Naive thymus-derived CD4-positive, alpha-beta T cell (primary cell): ENCODE measurements at places on chromosomes 4 and X. TPM values are rescaled to one million over a fixed set of nuclear protein-coding genes. Genes with fewer than 3 reads are reported as not detected.
A peak's percentile ranks its signal among the peaks of the same experiment; 100 is the strongest.

GRCh38 chrX:44514272-44514671 is 28.4 kb downstream of the FUNDC1 start:
- DNase-seq, result no peak

GAK gene
- total RNA-seq, result 206 TPM

DNA sequence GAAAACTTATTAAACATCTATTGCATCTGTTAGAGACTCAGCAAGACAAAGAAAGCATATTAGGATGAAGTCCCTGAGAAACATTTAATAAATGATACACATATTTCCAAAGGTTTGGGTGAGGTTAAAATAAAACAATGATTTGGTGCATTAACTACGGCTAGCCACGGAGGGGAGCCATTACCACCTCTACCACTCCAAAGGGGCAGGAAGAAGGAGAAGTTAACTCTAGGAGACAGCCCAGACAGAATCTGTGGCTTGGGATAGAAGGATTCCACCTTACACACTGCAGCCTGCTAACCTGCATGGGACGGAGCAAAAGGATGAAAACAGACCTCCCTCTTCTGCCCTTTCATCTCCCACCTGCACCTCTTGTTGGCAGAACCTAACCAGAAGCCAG is 189.1 kb upstream of the C1QTNF7 start:
- DNase-seq, result peak; percentile 28

RBM3 gene
- total RNA-seq, result 319 and 329 TPM in 2 replicates

DNA sequence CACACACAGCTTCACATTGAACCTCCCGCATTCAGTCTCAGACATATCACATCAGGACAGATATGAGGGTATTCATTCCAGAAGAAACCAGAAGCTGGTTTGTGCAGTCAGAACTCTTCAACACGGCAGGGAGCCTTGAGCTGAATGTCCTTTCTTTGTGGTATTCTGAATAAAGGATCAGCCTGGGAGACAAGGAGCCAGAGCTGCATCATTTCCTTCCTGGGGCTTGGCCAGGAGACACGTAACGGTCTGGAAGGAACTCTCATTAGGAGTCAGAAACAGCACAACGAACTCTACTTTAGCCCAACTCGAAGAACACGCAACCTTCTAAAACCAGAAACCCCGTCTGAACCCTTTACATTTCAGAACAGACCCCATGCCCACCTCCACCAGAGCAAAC is 46.4 kb downstream of the KDR start:
- DNase-seq, result no peak

DNA sequence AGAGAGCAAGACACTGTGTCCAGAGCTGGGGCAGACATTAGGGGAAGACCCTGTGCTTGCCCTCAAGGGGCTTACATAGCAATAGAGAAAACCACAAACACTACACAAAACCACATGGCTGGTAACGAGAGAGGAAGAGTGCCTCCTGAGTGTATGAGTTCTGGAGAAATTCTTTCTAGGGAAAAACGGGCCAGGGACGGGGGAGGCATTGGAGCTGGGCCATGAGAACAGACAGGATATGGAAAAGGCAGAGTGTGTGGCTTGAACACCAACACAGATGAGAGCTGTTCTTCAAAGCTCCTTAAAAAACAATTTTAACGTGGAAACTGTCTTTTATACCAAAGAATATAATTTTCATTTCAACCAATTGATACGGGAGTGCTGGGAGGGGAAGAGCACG is 42.7 kb downstream of the RASGEF1B start:
- no peak for DNase-seq

SEPTIN6 gene
- 167 TPM for total RNA-seq

CT45A10 gene
- not detected in 2 replicates for total RNA-seq

SPACA5 gene
- not detected for total RNA-seq

DNA sequence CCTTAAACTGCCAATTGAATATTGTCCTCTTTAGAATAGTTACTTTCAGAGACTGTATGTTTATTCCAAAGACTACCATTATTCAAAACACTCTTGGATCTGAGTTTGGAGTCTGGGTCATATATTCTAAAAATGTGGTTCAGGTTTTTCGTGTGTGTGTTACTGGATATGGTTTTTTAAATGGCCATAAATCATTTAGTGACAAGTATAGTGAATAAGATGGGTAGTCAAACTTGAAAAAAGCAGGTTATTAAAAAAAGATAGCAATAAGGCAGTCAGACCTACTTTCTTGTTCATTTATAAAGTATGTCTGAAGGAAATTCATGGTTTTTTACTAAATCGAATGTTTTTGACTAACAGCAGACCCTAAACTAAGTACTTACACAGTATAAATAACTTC is 59.3 kb downstream of the DCK start:
- no peak for DNase-seq
